A549 treated with Mapracorat at 1 μM for 4 hours (cell line): ENCODE measurements at places on chromosomes 3 and 15. TPM values are rescaled to one million over a fixed set of nuclear protein-coding genes. Genes with fewer than 3 reads are reported as not detected.

Gene RAB6B
- total RNA-seq: 1.7 to 2.4 TPM (median 2.3 TPM) in 5 replicates

Gene HDGFL3
- 43.4 to 70.7 TPM (median 54.8 TPM) in 5 replicates for total RNA-seq

Gene SLC4A7
- 9.1 to 16.1 TPM (median 13.5 TPM) in 5 replicates for total RNA-seq

Gene WWTR1
- total RNA-seq: 136 to 167 TPM (median 150 TPM) in 5 replicates

Gene SUCNR1
- total RNA-seq: 0.06 to 0.16 TPM (median 0.12 TPM) in 5 replicates

Gene CKMT1B
- 2.7 to 5.1 TPM (median 3.3 TPM) in 5 replicates for total RNA-seq

Gene COL7A1
- total RNA-seq: 116 to 206 TPM (median 180 TPM) in 5 replicates

Gene GPR156
- 0.35 to 0.56 TPM (median 0.44 TPM) in 5 replicates for total RNA-seq

Gene SEMA5B
- total RNA-seq: 0.15 to 0.66 TPM (median 0.33 TPM) in 5 replicates

Gene KBTBD8
- total RNA-seq: 0.31 to 1.6 TPM (median 0.46 TPM) in 5 replicates

Gene FAM227B
- total RNA-seq: 0.66 to 1.00 TPM (median 0.91 TPM) in 5 replicates

Gene ALG1L2
- total RNA-seq: not detected in 5 replicates

Gene TYRO3
- 13.4 to 17.3 TPM (median 15.8 TPM) in 5 replicates for total RNA-seq

Gene GP9
- not detected in 5 replicates for total RNA-seq

Gene MCTP2
- total RNA-seq: not detected in 5 replicates

Gene CEP70
- 6.1 to 10.6 TPM (median 8.7 TPM) in 5 replicates for total RNA-seq

Gene NISCH
- total RNA-seq: 10.0 to 15.4 TPM (median 15.0 TPM) in 5 replicates

Gene NUP210
- total RNA-seq: 28.6 to 44.1 TPM (median 40.4 TPM) in 5 replicates

Gene SPCS1
- total RNA-seq: 152 to 169 TPM (median 162 TPM) in 5 replicates

Gene ARPC4
- total RNA-seq: 153 to 231 TPM (median 158 TPM) in 5 replicates

Gene REC114
- total RNA-seq: not detected in 5 replicates

Gene ANKUB1
- total RNA-seq: not detected in 5 replicates

Gene COL6A5
- 0.05 TPM in 1 of 5 replicates, not detected in the others for total RNA-seq

Gene LAMB2
- total RNA-seq: 82.0 to 115 TPM (median 113 TPM) in 5 replicates

Gene ANKRD63
- 0.15 to 0.40 TPM (median 0.32 TPM) in 4 of 5 replicates, not detected in the other for total RNA-seq

Gene CPLX3
- 0.08 to 0.09 TPM in 2 of 5 replicates, not detected in the others for total RNA-seq

Gene CLN6
- 60.4 to 85.4 TPM (median 82.2 TPM) in 5 replicates for total RNA-seq

Gene TFG
- 131 to 148 TPM (median 146 TPM) in 5 replicates for total RNA-seq

Gene NEK10
- 0.56 to 1.1 TPM (median 0.74 TPM) in 5 replicates for total RNA-seq

Gene IL12A
- 0.98 to 1.9 TPM (median 1.3 TPM) in 5 replicates for total RNA-seq

Gene RBSN
- 8.6 to 10.9 TPM (median 10.4 TPM) in 5 replicates for total RNA-seq

Gene GOLGB1
- 14.3 to 18.6 TPM (median 15.8 TPM) in 5 replicates for total RNA-seq

Gene EPHA6
- total RNA-seq: 0.07 to 0.33 TPM (median 0.18 TPM) in 4 of 5 replicates, not detected in the other

Gene ST3GAL6
- total RNA-seq: 0.88 to 1.3 TPM (median 1.1 TPM) in 5 replicates

Gene DIS3L
- total RNA-seq: 29.3 to 33.9 TPM (median 31.0 TPM) in 5 replicates

Gene EXD1
- not detected in 5 replicates for total RNA-seq

Gene ROPN1
- total RNA-seq: not detected in 5 replicates

Gene CAPN3
- total RNA-seq: 0.21 to 0.40 TPM (median 0.27 TPM) in 5 replicates

Gene DUOXA2
- not detected in 5 replicates for total RNA-seq

Gene HIGD2B
- total RNA-seq: not detected in 5 replicates

Gene DNASE1L3
- total RNA-seq: 0.21 TPM in 1 of 5 replicates, not detected in the others

Gene FBXW12
- not detected in 5 replicates for total RNA-seq

Gene RBM15B
- total RNA-seq: 15.5 to 20.0 TPM (median 19.4 TPM) in 5 replicates

Gene MESP2
- 0.27 to 0.72 TPM (median 0.46 TPM) in 5 replicates for total RNA-seq

Gene ZIC4
- total RNA-seq: not detected in 5 replicates

Gene SST
- not detected in 5 replicates for total RNA-seq
